Caki2 (cell line): ENCODE measurements at places on chromosomes 13 and 19.

DNA sequence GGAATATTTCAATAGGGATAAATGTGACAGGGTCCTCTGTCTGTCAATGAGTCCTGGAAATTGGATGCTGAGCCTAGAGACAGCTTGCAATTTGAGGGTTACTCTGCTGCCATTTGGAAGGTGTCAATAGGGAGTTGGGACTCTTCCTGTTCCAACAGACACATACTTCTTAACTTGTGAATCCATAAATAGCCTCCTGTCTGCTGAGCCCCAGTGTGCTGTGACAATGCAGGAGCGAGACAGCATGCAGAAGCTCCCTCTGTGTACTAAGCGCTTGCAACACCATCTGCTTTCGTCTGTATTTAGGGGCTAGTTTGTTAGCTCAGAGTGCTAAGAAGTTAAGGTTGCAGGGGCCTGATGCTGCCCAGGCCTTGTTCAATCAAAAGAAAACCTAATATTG, 58.5 kb upstream of the GPR12 start:
- DNase-seq = no peak

- DNase-seq = peak; percentile 91
Measured at GRCh38 chr19:58097781-58098681, at the start of gene ZSCAN18. Gene ZSCAN18, minus strand, starts transcription at chr19:58098231. Its CDS starts 7,964 bp downstream, at chr19:58090267.

- no peak for DNase-seq
Measured at GRCh38 chr19:4414800-4415321, 12.4 kb downstream of the CHAF1A start.

DNA sequence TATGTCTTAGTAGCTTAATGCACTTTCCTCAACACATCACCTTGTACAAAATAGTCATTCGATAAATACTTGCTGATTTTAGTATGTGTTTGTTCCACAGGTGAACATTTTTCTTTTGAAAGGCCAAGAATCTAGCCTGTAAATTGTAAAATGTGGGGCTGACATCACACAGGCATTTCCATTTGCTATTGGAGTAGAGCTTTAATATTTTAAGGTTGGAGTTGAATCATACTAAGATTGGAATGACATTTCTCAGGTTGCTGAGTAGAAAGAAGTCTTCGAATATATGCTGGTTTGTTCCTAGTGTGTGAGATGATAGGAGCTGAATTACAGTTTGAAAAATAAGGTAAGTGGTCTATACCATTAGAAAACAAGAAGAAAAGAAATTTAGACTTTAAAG, 112.3 kb upstream of the FRY start:
- no peak for DNase-seq

GRCh38 chr13:46232281-46232680, 20.6 kb downstream of the LRRC63 start:
- no peak for DNase-seq

- DNase-seq = no peak
Measured at GRCh38 chr13:113655346-113656002, 2.5 kb downstream of the ATP4B start.

DNA sequence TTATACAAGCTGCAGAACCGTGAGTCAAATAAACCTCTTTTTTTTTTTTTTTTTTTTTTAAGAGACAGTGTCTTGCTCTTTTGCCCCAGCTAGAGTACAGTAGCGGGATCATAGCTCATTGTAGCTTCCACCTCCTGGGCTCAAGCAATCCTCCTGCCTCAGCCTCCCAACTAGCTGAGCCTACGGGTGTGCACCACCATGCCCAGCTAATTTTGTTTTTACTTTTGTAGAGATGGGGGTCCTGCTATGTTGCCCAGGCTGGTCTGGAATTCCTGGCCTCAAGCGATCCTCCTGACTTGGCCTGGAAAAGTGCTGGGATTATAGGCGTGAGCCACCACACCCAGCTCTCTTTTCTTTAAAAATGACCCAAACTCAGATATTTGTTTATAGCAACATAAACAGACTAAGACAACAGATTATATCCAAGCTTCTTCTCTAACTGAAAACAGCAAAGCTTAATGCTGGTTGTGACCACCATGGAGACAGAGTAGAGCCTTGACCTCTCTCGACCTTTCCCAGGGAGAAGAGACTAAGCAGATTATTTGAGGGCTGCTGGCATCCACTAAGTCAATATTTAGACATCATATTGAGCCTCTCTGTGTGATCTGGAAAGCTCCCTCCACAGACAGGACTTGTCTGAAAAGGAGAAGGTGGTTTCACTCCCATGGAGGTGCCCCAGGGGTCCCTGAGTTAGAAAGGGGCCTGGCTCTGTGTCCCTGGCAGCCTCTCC, 150.0 kb downstream of the KCTD15 start:
- no peak for DNase-seq

DNA sequence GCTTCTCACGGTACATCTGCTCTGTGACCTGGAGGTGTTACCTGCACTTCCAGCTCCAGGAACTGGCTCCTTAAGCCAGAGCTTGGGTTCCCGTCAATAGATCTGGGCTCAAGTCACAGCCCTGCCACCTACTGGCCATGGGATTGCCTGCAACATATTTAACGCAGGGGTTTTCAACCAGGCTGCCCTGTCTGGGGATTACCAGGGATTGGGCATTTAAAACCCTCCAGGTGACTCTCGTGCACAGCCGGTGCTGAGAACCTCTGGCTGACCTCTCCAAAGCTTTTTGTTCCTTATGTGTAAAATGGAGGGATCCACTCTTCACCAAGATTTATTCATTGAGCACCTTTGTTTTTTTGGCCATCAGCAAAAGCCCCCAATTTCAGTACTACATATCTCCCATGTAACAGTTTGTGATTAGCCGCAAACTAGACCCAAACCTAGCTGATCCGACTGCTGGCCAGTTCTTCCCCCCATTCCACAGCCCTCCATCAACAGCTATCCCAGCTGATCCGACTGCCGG, 76.6 kb upstream of the STK24 start:
- DNase-seq = peak; percentile 50

GRCh38 chr13:98719527-98720250, 32.8 kb downstream of the SLC15A1 start:
- DNase-seq = no peak

DNA sequence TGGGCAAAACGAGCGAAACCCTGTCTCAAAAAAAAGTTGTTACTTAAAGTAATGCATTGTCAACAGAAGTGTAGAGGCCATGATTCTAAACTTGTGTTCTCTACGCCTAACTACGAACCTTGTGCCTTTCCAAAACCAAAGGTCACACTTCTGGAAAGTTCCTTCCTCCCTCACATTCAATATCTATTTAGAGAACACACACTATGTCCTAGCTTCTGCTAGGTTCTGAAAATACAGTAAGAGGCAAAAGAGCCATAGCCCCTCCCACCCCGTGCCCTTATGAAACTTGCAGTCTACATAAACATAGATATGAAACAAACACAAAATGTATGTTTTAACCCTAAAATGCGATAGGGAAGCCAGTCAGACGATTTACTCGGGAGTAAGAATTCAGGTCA, 36.4 kb downstream of the RNF6 start:
- no peak for DNase-seq

GRCh38 chr13:106858903-106859532, 291.1 kb upstream of the ARGLU1 start:
- no peak for DNase-seq

DNA sequence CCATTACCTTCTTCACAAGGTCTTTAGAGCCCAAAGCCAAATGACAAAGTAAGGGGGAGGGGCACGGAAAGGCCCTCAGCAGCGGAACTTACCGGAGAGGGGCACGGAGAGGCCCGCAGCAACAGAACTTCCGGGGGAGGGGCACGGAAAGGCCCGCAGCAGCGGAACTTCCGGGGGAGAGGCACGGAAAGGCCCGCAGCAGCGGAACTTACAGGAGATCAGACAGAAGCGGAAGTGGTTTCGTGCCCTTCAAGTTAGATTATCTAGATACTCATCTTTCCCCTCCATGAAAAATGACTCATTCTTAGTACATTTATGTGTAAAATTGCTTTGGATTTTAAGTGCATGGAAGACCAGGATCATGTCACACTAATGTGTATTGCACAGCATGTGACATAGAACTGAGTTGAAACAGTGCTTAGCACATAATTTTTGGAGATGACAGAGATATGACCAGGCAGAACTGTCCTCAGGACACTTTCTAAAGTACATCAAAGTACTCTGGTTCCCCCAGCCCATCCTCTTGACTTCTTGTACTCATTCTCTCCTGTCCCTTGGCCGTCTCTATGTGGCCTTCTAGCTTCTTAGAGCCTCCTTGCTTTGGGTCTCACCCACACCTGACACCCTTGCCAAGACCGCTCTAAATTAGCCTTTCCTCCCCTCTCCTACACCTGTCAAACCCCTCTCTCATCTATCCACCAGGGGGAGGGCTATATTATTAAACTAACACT, 25.7 kb upstream of the TPTE2 start:
- peak; percentile 25 for DNase-seq

GRCh38 chr13:95258619-95259194, 42.5 kb downstream of the ABCC4 start:
- DNase-seq = peak; percentile 86

- no peak for DNase-seq
Measured at GRCh38 chr19:50964266-50964665, 5.1 kb downstream of the KLK6 start.

DNA sequence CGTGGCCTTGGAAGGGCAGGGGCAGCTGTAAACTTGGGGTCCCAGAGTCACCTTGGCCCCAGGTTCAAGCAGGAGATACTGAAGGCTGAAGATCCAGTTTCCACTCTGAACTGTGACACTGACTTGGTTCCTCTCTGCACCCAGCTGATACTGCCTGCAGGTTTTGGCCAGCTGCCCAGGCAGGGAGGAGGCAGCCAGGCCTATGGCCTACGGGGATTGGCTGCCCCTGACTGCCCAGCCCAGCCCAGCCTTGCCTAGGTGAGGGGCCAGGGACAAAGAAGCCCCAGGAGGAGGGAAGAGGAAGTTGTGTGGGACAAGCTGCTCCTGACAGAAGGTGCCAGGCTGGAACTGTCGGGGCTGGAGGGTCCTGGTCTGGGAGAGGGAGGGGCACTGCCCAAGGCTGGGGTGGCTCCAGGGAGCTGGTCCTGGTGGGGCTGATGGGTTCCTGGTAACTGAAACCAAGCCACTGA, 51.7 kb upstream of the CYP4F8 start:
- peak; percentile 76 for DNase-seq

DNA sequence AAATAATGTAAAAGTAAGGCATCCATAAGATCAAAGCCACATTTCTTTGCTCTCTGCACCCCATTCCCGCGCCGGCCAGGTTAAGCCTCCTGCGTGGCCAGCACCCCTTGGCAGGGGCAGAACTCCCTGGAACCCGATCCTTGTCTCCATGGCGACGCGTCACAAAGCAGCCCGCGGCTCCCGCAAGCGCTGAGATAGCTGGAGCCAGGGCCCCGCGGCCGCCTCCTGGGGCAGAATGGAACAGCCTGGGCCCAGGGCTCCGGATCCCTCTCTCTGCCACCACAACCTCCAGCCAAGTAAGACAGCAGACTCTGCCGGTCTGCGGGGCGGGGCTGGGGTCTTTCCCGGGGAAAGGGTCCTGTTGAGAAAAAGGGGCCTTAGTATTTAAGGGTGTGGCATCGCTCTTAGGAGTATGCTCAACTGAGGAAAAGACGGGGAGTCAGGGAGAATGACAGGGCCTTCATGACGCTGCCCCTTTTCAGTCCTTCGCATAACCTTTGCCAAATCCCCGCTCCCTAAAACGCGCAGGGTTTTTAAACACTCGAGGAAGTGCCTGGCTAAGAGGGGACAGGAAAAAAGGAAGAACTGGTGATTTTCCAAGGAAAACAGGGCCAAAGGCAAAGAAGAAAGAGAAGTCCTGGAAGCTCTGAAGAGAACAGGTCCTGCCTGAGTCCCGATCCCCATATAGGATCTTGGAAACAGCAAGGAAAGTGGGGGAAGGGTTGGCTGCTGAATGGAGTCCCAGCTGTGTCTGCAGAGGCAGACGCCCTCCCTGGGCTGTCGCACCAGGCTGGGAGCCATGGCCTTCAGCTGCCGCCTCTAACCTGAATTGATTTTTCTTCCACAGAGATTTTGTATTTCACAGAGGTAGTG, at the start of gene TEX26:
TSS of gene TEX26 (plus strand) at position 176 of the 873 bp plus-strand sequence. CDS start at position 236, 60 bp downstream.
- no peak for DNase-seq

- no peak for DNase-seq
Measured at GRCh38 chr13:92316030-92316429, 910.6 kb upstream of the GPC6 start.

DNA sequence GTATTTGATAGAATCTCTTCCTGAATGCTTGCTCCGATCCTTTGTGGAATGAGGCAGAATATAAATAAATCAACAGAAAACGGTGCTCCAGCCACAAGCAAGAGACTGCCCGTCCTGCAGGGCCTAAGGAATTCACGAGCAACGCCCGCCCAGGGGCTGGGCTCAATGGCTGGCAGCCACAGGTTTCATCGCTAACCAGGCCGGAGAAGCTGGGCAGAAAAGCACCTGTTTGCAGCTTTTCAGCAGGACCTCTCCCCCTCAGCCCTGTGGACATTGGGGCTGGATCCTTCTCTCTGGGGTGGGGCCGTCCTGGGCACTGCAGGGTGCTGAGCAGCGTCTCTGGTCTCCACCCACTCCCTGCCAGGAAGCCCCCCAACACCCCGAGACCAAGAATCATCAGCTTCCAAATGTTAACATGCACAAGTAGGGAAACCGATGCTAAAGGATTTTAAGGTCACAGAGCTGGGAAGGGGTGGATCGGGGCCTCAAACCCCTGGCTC, 102.5 kb downstream of the GADD45B start:
- peak; percentile 65 for DNase-seq

DNA sequence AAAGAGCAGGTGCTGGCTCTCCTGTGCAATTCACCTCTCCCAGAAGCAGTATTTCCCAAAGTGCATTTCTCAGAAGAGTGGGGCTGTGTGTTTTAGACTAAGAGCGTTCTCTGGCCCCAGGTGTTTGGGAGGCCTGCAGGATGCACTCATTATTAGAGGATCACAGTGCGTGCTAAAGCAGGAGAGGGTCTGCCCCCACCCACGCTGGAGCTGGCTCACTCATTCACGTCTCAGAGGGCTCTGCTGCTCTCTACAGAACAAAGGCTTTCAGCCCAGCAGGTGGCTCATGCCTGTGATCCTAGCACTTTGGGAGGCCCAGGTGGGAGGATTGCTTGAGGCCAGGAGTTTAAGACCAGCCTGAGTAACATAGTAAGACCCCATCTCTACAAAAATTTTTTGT, 756.7 kb downstream of the UQCRFS1 start:
- DNase-seq = no peak

- peak; percentile 43 for DNase-seq
Measured at GRCh38 chr19:52935434-52935833, 12.2 kb upstream of the ZNF888 start.

DNA sequence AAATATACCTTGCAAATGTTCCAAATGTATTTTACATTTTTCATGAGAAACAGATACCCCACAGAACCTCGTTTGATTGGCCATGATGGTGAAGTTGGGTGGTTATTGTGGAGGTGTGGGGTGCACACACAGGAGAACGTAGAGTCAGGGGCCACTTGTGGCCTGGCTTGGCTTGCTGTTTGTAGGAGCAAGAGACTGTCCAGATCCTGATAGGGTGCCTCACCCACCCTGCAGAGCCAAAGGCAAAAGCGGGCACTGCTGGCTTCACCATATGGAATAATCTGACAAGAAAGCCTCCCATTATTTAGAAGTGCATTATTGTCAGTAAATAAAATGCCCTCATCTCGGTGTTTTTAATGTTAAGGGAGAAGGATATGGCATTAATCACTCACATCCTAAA, 330.2 kb downstream of the TEX29 start:
- DNase-seq = no peak
